ENCODE measurements at places on chromosomes 6 and 20. TPM values are rescaled to one million over a fixed set of nuclear protein-coding genes. Genes with fewer than 3 reads are reported as not detected.

SLC44A4 gene
- 13.0 TPM for total RNA-seq

- no peaks in the 10 kb centered on the region for H3K36me3 ChIP-seq
- no peak for DNase-seq
- H3K27ac ChIP-seq, result peak overlapping the region; percentile 30
- peaks cover 24% of the 10 kb centered on the region for H3K4me1 ChIP-seq
Measured at GRCh38 chr20:48287021-48287494, 501.8 kb upstream of the SULF2 start.

GRCh38 chr6:79724816-79725215 is 93.7 kb downstream of the SH3BGRL2 start:
- no peak overlapping the region for H3K27ac ChIP-seq
- no peaks in the 10 kb centered on the region for H3K27me3 ChIP-seq

FAM209A gene
- not detected for total RNA-seq

EYS gene
- 0.25 TPM for total RNA-seq

SMOC2 gene
- total RNA-seq, result 12.3 TPM

DNA sequence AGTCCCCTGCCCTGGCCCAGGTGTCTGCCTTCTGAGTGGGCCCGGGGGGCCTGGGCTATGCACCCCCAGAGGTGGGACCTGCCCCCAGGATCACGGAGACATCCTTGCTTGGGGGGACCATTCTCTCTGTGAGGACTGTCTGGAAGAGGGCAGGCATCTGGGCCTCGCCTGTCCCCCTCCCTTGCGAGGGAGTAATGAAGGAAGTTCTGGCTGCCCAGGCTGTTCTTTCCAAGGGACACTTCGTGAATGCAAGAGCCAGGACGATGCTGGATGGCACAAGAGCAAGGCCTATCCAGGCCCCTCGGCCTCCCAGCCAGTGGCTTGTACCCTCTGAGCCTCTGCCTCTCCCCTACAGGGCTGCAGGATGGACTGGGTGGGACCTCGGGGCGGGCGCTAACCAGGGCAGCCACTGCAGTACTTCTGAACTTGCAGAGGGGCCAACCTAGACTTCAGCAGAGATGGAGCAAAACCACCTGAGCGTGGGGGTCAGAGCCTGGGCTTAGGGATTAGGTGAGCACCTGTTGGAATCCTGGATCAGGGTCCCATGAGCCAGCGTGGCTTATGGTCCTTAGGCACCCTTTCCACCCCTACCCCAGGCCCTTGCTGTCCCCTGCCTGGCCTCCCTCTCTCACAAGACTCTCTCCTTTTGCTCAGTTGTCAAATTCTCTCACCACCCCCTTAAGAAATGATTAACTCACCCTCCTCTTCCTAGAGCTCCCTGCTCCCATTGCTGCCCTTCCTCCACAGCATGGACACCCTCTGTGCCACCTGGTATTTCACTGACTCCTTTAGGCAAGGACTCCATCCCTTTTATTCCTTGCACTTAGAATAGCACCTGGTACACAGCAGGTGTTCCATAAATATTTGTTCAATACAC is 53.2 kb downstream of the CTCFL start:
- no peaks in the 10 kb centered on the region for H3K27me3 ChIP-seq
- H3K27ac ChIP-seq, result no peak overlapping the region
- no peaks in the 10 kb centered on the region for H3K4me1 ChIP-seq
- DNase-seq, result no peak
- no peaks in the 10 kb centered on the region for H3K36me3 ChIP-seq

HLA-DRB5 gene
- total RNA-seq, result 42.9 TPM

EIF6 gene
- total RNA-seq, result 59.2 TPM
